ENCODE measurements at places on chromosomes 11 and 22.

DNA sequence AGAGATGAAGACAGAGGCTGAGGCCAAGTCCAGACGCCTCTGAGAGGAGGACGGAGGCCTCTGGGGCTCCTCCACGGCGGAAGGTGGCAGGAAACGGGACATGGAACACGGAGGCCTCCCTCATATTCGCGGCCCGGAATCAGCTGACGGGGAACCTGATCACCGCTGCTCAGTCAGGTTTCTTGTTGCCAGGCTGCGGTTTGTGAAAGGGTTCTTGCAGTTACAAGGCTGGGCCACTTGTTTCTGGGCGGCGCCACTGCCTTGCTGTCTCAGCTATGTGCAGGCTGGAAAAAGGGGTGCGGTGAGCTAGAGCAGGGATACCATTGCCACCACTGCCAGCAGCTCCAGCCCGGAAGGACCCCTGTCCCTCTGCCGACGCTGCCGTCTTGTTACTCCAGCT lies 10.0 kb upstream of the MMP1 start:
- DNase-seq = no peak

- no peak for DNase-seq
Observed at GRCh38 chr11:36454551-36454940, 55.5 kb downstream of the TRAF6 start.

- peak; percentile 23 for DNase-seq
Observed at GRCh38 chr22:20013382-20013871, 3.2 kb downstream of the ARVCF start.

- peak; percentile 52 for DNase-seq
Observed at GRCh38 chr22:29343313-29343805, 27.9 kb upstream of the RASL10A start.

- no peak for DNase-seq
Observed at GRCh38 chr11:128412847-128413791, 174.2 kb downstream of the ETS1 start.

DNA sequence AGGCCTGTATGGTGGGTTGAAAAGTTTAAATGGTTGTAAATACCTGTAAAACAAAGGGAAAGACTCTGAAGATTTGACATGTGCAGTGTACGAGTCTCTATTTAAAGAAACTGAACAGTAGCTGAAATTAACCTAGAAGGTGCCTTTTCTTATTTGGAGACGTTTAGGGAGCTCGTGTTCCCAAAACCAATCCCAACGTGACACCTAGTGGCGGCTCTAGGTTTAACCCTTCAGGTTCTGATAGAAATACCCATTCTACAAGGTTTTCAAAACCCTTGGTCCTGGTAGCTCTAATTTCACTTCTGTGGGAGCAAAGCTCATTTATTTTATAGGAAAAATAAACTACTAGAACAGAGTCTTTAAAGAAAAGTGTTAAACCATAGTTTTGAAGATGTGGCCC lies 258.3 kb downstream of the LRRC4C start:
- peak; percentile 49 for DNase-seq

DNA sequence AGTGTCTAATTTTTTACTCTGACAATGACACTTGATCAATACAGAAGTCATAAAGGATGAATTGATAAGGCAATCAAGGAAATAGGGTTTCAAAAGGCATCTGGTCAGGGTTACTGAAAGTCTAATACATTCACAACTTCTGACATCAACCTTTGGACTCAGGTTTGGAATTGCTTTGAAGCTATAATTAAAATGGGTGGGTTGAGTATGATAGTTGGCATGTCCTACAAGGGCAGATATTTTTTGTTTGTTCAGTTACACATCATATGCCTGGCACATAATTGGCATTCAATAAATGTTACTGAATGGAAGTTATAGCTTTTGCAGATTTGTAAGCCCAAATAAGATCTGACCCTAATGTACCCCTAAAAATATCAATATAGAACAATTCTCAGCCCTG lies 7.3 kb upstream of the FUT4 start:
- no peak for DNase-seq

- DNase-seq = peak; percentile 61
Observed at GRCh38 chr11:10540546-10540914, 457 bp downstream of the RNF141 start.

GRCh38 chr11:78424334-78425270 lies 7.0 kb upstream of the GAB2 start:
- no peak for DNase-seq

GRCh38 chr11:65215441-65216076 lies 33.8 kb downstream of the CAPN1 start:
- DNase-seq = no peak

- no peak for DNase-seq
Observed at GRCh38 chr11:24478718-24479117, 18.1 kb upstream of the LUZP2 start.

- DNase-seq = no peak
Observed at GRCh38 chr11:11512502-11512901, 109.3 kb downstream of the GALNT18 start.

DNA sequence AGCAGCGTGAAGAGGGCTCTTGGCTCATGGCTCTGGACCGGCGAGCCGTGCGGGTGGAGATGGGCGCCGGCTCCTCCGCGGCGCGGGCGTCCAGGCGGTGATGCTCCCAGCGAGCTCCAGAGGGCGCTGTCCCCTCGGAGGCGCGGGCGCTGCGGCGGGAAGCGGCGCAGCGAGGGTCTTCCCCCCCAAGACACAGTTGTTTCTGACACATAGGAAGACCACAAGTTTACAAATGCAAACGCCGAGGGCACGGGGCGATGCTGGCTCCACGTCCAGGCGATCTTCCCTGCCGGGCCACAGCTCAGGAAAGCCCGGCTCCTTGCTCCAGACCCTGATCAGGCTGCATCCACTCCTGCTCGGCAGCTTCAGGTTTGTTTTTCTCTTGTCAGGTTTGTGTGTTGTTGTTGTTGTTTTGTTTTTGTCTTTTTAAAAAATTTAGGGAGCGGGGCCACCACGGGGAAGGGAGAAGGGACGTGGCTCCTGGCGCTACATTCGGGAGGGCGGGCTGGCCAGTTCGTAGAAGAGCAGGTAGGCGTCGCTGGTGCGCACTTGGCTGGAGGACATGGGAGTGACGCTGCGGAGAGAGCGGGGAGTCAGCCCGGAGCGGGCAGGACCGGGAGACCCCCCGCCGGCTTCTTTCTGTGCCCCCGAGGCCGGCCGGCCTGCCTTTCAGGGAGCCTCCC lies 10.0 kb upstream of the MFRP start:
- peak; percentile 40 for DNase-seq

- peak; percentile 51 for DNase-seq
Observed at GRCh38 chr11:9459667-9460321, 1.0 kb upstream of the ZNF143 start.

DNA sequence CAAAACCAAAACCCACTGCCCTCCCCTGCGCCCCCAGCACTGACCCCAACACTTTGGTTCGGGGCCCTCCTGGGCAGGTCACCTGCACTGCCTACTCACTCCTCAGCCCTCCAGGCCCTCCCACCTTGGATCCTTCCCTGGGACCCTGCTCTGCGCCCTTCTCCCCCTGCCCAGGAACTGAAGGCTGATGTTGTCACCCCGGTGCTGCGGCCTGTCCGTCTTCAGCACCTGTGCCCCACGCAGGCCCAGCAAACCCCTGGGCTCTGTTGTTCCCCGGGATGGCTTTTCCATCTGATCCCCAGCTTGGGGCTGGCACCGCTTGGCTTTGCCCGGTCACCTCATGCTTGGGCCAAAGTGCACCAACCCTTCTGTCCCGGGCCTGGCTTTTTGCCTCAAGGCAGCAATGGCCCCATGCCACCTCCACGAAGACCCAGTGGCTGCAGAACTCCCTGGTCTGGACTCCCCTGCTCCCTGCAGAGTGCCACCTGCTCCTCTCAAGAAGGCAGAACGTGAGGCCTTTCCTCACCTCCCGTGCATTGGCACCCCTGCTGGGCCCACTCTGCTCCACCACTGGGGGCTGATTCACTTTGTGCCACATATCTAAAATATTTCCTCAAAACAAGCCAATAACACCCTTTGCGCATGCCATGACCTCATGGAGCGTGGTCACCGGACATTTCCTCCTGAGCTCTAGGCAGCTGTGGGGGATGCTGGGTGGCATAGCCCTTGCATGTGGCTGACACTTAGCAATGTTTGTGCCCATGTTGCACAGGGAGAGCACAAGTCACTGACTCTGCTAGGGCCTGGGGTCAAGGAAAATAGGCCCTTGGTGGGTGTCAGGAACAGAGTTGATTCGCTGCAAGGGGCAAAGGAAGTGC lies 8.8 kb downstream of the PPM1F start:
- no peak for DNase-seq

DNA sequence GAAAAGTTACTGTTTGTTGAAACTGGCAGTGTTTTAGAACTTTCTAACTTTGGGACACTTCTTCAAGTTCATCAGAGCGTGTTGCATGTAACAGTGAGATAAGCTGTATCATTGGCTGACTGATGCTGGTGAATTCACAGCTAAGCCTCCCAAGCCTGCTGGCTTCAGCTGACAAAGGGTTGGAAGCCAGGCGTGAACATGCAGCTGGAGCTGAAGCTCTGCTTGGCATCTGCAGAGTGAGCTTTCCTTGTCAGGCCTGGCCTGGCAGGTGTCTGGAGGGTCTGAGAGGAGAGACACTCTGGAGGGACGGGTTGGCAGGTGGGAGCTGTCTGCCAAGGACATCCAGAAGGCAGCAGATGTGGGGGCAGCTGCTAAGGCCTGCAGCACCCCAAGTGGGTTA lies 1.5 kb downstream of the AMPD3 start:
- peak; percentile 81 for DNase-seq

DNA sequence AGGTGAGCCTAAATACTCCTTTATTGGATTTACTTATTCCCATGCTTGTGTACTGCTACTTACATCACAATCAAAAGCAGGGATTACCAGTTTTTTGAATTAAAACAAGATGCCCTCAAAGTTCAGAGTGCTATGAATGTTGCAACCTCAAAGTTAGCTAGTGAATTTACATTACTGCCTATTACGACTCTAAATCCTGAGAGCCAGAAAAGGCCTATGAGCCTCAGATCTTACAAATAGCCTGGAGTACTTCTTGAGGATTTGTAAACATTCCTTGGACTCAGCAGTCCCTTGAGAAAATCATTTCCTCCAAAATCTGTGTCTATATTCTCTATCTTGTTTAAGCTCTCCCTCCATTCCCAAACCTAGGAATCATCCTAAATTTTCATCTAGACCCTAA lies 25.5 kb downstream of the CHORDC1 start:
- DNase-seq = no peak

- no peak for DNase-seq
Observed at GRCh38 chr22:45731798-45732495, 60.3 kb downstream of the ATXN10 start.

GRCh38 chr22:38733329-38733723 lies 22.5 kb downstream of the SUN2 start:
- DNase-seq = peak; percentile 22

- no peak for DNase-seq
Observed at GRCh38 chr22:36478966-36479365, 2.5 kb downstream of the TXN2 start.

GRCh38 chr11:71996946-71997345 lies 1.8 kb upstream of the IL18BP start:
- no peak for DNase-seq

DNA sequence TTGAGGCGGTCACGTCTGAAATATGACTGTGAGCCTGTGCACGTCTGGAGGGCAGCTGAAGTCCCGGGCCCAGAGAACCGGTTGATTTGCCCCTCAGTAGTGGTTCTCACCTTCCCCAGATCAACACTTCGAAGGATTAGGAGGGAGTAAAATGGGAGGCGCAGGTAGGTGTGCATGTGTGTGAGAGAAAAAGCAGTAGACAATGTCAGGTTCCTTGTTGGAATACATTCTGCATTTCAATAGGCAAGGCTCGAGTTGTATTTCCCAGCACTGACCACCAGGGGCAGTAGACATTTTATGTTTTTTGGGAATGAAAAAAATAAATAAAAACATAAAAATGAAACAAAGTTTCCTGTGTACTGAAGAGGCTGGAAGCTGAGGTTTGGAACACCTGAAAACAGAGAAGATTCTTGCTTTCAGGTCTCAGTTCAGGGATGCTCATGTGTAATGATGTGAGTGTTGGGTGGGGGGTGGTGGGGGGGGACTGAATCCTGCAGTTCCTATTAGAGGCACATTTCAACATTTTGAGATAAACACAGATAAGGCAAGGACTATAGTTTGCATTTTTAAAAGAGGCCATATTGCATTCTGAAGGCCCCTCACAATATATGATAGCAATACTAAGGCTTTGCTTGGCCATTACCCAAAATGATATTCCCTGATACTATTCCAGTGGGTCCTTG lies 333.9 kb downstream of the CADM1 start:
- peak; percentile 28 for DNase-seq

- no peak for DNase-seq
Observed at GRCh38 chr22:48804811-48805301, 1022.8 kb downstream of the BRD1 start.

- no peak for DNase-seq
Observed at GRCh38 chr11:89021339-89021738, 44.4 kb downstream of the GRM5 start.

DNA sequence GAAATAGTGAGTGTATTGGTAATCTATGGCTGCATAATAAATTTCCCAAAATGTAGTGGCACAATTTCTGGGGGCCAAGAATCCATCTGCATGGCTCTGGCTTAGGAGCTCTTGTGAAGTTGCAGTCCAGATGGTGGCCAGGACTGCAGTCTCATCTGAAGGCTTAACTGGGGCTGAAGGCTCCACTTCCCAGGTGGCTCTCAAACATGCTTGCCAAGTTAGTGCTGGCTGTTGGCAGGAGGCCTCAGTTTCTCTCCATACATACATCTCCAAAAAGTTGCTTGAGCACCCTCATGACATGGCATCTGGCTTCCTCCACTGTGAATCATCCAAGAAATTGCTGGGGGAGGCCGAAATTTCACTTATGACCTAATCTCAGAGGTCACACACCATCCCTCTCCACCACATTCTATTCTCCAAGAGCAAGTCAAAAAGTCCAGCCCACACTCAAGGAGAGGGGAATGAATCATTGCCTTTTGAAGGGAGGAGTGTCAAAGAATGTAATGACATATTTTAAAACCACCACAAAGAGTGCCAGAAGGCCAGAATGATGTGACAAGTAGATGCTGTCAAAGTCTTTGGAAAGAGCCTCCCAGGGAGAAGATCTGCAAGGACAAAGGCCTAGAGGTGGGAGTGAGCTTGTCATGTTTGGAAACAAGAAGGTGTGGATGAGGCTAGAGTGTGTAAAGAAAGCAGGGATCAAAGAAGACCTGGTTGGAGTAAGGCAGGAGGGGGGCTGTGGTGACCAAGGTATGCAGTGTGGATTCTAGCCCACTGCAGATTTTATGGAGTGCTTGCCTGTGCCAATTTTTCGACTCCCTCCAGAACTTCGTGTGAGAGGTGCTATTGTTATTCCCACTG lies 566.2 kb downstream of the MIAT start:
- no peak for DNase-seq

Measured in NCI-H345 (cell line).